ENCODE measurements at places on chromosomes 11 and 22.

- DNase-seq: no peak
These were observed 47.8 kb downstream of the ARHGAP42 start for GRCh38 chr11:100734743-100735527.

DNA sequence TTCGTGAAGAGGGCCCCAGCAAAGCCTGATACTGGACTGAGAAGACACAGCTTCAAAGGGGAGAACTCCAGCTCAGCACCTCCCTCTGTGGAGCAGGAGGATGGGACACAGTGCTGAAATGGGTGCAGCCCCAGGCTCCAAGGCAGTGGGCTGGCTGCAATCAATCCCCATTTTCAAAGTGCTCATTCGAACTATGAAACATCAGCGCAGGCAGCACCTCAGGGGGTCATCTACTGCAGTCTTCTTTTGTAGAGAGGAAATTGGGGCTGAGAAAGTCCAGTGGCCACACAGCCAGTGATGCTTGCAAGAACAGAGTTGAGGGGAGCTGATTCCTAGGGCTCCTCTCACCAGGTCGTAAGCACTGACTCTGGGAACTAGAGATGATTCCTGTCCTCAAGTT is 25.1 kb downstream of the OPCML start:
- DNase-seq: no peak

DNA sequence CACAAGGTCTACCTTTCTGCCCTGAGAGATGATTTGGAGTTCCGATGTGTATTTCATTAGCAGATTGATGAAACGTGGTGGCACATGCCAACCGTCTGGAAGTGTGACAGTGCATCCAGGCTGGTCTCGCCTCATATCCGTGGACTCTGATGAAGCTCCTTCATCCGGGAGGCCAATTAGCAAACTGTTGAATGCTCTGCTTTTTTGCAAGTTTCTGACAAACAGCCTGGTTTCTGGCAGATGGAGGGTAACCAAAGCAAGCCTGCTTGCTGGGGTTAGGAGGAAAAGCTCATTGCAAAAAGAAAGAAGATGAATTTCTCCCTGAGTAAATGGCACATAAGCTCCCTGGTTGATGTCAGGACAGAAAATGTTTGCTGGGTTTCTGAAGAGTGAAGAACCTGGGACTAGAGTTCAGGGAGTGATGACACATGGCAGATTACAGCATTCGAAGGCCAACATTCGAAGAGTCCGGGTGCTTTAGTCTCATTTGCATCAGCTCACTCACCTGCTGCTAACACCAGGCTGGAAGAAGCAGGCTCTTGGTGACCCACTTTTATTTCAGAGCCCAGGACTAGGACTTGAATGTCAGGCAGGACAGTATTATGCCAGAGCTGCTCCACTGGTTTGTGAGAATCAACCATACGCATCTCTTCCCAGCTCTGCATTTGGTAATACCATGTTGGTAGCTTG is 135.9 kb upstream of the TTC12 start:
- no peak for DNase-seq

GRCh38 chr11:47035108-47035507 is 98.5 kb downstream of the CSTPP1 start:
- no peak for DNase-seq

- DNase-seq: no peak
These were observed 48.8 kb downstream of the NAT10 start for GRCh38 chr11:34154059-34154875.

DNA sequence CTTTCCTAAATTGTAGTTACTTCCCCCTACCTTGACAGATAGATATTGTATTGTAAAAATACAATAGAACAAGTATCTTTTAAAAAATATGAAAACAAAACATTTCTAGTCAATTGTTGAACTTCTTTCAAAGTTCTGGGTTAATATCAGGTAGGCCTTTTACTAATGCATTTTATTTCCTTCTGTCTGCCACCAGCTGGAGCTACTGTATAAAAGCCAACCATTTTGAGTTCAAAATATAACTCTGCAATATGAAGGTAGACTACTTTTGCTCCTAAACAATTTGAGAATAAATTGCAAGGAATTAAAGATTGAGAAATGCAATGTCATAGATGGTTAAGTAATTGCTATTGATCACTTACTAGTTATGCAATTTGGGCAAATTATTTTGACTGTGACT is 22.1 kb upstream of the LIN7C start:
- DNase-seq: no peak

DNA sequence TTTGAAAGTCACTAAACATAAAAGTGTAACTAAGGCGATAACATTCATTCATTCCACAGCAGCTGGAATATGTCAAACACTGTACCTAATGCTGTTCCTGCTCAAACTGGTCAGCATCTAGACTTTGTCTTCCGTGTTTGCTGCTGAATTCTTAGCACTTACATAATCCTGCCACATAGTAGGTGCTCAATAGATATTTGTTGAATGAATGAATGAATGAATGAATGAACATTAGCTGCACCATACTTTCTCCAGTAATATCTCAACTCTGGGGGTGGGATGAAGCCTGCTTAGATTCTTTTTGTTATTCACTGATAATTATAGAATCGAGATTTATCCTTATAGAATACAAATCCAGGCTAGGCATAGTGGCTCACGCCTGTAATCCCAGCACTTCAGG is 6.6 kb upstream of the RNF169 start:
- DNase-seq: no peak

GRCh38 chr22:39914584-39914983 is 13.7 kb downstream of the GRAP2 start:
- DNase-seq: no peak

DNA sequence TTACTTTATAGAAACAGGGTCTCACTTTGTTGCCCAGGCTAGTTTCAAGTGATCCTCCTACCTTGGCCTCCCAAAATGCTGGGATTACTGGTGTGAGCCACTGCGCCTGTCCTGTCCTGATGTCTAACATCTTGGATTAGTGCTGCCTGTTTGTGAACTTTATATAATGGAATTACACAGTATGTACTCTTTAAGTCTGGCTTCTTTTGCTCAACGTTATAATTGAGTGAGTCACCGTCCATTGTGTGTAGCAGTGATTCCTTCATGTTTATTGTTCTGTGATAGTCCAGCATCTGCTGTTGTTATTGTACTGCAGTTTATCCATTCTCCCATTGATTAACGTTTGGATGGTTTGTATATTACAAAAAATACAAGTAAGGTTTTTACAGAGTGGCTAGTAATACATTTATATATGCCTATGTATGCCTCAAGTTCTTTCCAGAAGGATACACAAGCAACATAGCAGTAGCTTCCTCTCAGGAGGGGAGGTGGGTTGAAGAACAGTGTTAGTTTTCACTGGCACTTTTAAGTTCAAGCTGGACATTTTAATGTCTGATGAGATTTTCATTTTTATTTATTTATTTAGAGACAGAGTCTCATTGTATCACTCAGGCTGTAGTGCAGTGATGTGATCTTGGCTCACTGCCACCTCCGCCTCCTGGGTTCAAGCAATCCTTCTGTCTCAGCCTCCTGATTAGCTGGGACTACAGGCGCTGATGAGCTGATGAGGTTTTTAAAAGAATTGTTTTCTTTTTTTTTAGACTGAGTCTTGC is 25.2 kb upstream of the MICALL1 start:
- peak; percentile 75 for DNase-seq

- no peak for DNase-seq
These were observed 169.4 kb upstream of the ZBED5 start for GRCh38 chr11:11027288-11027687.

DNA sequence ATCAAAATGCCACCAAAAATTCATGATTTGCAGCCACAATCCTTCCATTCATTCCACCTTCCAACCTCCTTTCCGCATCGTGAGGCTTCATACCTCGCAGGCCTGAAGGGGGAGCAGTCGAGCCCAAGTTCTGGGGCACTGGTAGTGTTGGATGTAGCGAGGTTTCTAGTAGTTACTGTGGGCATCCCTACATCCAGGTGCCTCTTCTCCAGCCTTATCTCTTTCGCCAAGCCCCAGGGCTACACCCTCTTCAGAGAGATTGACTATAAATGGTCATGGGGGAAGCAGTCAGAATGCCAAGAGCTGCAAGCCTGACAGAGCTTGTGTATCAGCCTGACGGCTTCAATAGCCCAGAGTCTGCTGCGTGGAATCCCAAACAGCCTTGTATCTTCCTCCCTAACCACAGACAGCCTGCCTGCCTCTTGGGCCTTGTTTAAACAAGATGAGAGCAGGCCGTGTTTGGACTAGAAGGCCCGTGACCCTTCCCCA is 28.9 kb downstream of the CLMP start:
- DNase-seq: no peak

DNA sequence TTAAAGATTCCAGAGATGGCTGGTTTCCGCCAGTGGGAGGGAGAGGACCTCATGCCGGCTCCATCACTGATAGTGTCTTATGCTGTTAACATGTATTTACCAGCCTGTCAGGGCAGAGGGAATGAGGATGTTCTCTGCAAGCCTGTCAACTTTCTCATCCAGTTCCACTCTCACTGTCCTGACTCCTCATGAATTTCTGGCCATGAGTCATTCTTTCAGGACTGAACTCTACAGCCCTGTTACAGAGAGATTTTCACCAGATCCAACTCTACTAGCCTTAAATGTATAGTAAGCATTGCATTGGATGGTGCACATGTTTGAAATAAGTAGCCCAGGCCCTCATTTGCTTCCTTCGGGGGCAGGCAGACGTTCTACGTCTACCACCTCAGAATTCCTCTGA is 387.7 kb downstream of the TMEM135 start:
- no peak for DNase-seq

- DNase-seq: no peak
These were observed 22.1 kb downstream of the NECTIN1 start for GRCh38 chr11:119706887-119707286.

GRCh38 chr11:128195057-128195751 is 392.2 kb downstream of the ETS1 start:
- DNase-seq: no peak

DNA sequence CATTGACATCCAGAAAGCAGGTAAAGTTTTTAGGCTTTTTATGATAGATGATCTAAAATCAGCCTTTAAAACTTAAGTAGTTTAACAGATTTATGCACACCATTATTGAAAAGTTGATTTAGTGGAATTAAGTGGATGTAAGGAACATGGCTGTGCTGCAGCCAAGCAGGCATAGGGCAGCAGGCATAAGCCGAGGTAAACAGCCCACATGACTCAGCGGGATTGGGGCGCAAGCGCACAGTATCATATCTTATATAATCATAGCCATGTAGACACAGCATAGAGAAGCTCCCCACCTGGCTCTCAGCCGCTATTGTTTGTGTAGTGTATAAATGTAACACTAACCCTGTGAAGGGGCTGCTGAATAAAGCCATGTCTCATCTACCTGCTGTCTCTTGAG is 157.5 kb downstream of the WNT11 start:
- DNase-seq: no peak

- no peak for DNase-seq
These were observed 36.2 kb downstream of the USP35 start for GRCh38 chr11:78224906-78225420.

- DNase-seq: peak; percentile 98
These were observed 14.5 kb downstream of the FEZ1 start for GRCh38 chr11:125481531-125481930.

DNA sequence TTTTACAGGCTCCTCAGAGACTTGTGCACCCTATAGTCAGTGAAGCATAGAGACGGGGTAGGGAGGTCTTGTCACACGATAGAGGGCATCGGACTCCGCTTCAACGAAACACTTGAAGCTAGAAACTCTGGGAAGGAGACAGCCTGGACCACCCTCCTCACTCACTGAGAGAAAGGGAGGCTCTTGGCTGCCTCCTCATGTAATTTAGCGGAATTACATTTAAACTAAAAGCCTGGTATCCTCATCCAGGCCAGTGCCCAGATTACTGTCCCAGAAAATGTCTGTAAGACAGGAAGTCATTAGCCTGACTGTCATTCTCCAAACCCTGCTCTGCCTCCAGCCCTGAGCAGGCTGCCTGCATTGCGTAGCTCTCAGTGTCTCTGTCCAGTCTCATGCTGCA is 36.0 kb downstream of the TTLL1 start:
- no peak for DNase-seq

- DNase-seq: no peak
These were observed 729 bp upstream of the ALX4 start for GRCh38 chr11:44310463-44311272.

GRCh38 chr11:63838150-63838677 is 696 bp upstream of the MARK2 start:
- DNase-seq: no peak

- no peak for DNase-seq
These were observed 50.9 kb downstream of the APOL1 start for GRCh38 chr22:36303874-36304273.

- no peak for DNase-seq
These were observed 68.0 kb upstream of the KCNQ1OT1 start for GRCh38 chr11:2767801-2768200.

- DNase-seq: no peak
These were observed 14.9 kb downstream of the NCF4 start for GRCh38 chr22:36875741-36876140.

DNA sequence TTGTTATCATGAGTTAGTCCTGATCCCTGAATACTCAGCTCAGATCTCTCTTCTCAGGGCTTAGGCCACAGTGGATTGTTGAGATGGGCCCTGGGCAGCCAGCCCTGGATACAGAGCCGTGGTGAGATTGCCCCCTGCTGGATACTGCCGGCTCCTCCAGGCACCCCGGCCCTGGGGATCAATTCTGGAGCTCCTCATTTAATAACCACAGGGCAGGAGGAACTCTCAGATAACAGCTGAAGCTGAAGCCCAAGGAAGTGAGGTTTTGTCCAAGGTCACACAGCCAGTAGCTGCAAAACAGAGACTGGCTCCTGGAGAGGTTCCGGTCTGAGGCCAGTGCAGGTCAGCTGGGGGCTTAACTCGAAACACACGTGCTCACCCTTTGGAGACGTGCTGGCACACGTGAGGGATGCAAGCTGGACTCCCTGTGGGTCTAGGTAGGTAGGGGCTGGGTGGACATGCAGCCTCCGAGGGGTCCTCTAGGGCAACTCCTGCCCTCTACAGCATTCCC is 16.0 kb downstream of the USH1C start:
- peak; percentile 44 for DNase-seq

GRCh38 chr11:117279711-117280376 is 11.3 kb upstream of the BACE1-AS start:
- no peak for DNase-seq

GRCh38 chr11:133961890-133962289 is 5.1 kb upstream of the IGSF9B start:
- no peak for DNase-seq

DNA sequence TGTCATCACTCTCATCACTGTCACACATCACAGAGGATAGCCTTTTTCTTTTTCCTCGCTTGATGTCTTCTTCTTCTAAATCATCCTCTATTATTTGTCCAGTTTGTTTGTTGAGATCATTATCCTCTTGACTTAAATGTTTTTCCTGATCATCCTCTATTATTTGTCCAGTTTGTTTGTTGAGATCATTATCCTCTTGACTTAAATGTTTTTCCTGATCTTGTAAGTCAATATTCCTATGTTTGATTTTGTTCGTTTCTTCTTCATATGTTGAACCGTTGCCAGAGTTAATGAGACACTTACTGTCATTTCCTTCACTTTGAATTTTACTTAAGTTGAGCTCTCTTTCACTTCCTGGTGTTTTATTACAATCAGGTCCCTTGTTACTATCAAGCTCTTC is 5.6 kb downstream of the CCDC82 start:
- DNase-seq: no peak

GRCh38 chr11:66800720-66801428 is 42.4 kb upstream of the RCE1 start:
- DNase-seq: no peak

GRCh38 chr11:44823868-44824267 is 97.1 kb downstream of the TSPAN18 start:
- no peak for DNase-seq
